ENCODE measurements at places on chromosomes 2 and 18. TPM values are rescaled to one million over a fixed set of nuclear protein-coding genes. Genes with fewer than 3 reads are reported as not detected.

DNA sequence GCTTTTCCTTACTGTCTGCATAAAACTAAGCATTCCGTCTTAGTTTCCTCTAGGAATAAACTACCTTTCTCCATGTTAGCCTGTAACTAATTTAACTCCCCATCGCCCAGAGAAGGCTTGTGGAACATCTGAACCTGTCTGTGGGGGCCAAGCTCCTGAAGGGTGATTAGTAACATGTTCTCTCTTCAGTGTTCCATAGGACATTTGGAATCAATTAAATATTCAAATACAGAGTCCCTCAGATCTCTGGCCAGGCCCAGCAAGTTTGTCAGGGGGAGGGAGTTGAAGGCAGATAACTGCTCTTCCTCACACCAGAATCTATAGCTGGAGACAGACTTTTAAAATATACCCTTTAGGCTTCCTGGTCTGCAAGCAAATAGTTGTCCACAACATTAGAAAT, 8.8 kb downstream of the RDH14 start:
- peaks cover 20% of the 10 kb centered on the region for H3K36me3 ChIP-seq
- peaks cover 13% of the 10 kb centered on the region for H3K4me1 ChIP-seq
- DNase-seq: no peak
- no peak overlapping the region for H3K27ac ChIP-seq
- H3K27me3 ChIP-seq: no peaks in the 10 kb centered on the region

- no peaks in the 10 kb centered on the region for H3K27me3 ChIP-seq
- H3K36me3 ChIP-seq: no peaks in the 10 kb centered on the region
- no peak overlapping the region for H3K4me3 ChIP-seq
- H3K4me1 ChIP-seq: peaks cover 2% of the 10 kb centered on the region
- DNase-seq: no peak
Measured at GRCh38 chr2:144443837-144444817, 75.8 kb downstream of the ZEB2 start.

GRCh38 chr2:167784084-167784425, 463.3 kb downstream of the STK39 start:
- DNase-seq: no peak
- no peaks in the 10 kb centered on the region for H3K27me3 ChIP-seq
- no peaks in the 10 kb centered on the region for H3K36me3 ChIP-seq
- H3K4me1 ChIP-seq: no peaks in the 10 kb centered on the region

DNA sequence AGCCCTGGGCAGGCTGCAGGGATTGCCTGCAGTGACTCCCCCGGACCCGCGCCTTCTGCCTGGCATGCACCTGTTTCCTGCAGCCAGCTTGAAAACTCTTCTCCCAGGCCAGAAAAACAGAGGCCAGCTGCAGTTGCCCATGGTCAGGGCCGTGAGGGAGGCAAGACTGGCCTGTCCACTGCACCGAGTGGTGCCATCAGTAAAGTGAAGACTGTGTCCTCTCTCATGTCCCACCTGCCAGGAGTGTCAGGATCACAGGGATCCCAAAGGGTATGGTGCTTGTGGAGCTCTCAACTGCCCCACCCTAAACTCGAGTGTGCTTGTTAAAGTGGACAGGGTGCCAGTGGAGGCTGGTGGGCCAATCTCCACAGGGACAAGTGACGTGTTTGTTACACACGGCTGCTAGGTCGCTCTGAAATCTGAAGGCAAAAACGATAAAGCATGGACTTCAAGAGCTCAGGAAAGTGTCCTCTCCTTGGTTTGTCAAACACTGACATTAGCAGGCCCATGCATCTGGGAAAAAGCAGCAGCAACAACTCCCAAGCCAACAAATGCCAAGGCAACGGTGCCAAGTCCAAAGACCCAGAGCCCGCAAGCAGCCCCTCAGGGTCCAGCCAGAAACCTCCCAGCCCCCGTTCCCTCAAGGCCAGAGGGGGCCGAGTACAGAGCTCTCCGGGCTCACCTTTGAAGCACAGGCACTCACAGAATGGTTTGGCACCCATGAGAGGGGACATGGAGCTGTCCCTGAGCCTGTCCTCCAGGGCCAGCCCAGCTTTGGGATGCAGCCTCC, 213.2 kb downstream of the HDAC4 start:
- no peak overlapping the region for H3K27ac ChIP-seq
- H3K4me1 ChIP-seq: peaks cover 1% of the 10 kb centered on the region
- H3K4me3 ChIP-seq: no peak overlapping the region
- peaks cover 54% of the 10 kb centered on the region for H3K36me3 ChIP-seq
- no peak for DNase-seq

Gene FSHR
- not detected for total RNA-seq

Gene SERPINB4
- total RNA-seq: not detected
